Renal pelvis (tissue), 12 donors: ENCODE measurements at places on chromosomes 3 and 15. TPM values are rescaled to one million over a fixed set of nuclear protein-coding genes. Genes with fewer than 3 reads are reported as not detected.

GOLGA8S gene
- 0.95 TPM for polyA plus RNA-seq

DNA sequence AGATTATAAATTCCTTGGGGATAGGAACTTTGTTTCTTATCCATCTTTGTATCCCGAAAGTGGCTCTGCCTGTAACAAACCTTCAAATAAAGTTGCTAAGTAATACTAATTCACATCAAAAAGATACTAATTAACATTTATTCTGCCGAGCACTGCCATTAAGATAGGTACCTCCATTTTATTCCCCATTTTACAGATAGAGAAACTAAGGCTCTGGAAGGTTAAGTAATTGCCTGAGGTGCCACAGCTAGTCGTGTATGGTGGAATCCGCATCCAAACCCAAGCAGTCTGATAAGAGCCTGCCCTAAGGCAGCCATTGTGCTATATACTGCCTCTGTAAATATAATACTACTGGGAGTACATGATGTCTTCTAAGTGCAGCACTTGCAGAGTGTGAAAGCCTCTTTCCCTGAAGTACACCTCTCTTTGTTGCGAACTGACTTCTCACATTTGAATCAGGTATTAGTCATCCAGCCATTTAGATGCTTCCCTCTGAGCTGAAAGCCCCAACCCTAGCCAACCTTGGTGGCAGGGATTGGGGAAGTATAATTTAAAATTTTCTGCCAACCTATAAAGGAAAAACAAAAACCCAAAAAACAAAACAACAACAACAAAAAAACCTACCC is 78.5 kb upstream of the CHD2 start:
- no peak for DNase-seq

DNA sequence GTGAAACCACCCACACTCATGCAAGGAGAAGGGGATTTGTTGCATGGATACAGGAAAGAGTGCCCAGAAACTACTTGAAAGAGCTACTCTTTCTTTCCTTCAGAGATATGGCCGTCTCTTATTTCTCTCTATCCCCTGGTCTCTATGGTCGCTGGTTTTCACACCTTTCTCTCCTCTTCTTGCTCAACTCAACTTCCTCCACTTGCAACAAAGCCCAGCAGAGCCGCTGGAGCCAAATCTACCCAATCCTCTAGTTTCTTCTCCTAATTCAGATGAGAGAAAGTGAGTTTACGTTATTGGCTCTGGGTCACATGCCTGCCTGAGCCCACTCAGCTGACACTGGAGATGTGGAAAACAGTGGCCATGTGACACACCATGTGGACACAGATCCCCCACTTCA is 215.2 kb downstream of the OSBPL10 start:
- DNase-seq: no peak

- no peak for DNase-seq
Observed at GRCh38 chr3:23653647-23654525, 151.9 kb upstream of the UBE2E1 start.

CRYGS gene
- polyA plus RNA-seq: 13.0 TPM

POPDC2 gene
- 6.2 TPM for polyA plus RNA-seq

DNA sequence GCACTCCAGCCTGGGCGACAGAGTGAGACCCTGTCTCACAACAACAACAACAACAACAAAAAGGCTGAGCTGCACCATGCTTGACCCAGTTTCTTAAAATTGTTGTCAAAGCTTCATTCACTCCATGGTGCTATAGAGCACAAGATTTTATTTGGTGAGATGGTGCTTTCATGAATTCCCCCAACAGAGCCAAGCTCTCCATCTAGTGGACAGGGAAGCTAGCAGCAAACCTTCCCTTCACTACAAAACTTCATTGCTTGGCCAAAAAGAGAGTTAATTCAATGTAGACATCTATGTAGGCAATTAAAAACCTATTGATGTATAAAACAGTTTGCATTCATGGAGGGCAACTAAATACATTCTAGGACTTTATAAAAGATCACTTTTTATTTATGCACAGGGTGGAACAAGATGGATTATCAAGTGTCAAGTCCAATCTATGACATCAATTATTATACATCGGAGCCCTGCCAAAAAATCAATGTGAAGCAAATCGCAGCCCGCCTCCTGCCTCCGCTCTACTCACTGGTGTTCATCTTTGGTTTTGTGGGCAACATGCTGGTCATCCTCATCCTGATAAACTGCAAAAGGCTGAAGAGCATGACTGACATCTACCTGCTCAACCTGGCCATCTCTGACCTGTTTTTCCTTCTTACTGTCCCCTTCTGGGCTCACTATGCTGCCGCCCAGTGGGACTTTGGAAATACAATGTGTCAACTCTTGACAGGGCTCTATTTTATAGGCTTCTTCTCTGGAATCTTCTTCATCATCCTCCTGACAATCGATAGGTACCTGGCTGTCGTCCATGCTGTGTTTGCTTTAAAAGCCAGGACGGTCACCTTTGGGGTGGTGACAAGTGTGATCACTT is 2.0 kb downstream of the CCR5 start:
- no peak for DNase-seq

GRCh38 chr15:100341750-100342560 is at the start of gene ADAMTS17:
Gene ADAMTS17 (minus strand): TSS chr15:100341975. CDS start chr15:100341899, 76 bp downstream.
- peak; percentile 96 for DNase-seq

DNA sequence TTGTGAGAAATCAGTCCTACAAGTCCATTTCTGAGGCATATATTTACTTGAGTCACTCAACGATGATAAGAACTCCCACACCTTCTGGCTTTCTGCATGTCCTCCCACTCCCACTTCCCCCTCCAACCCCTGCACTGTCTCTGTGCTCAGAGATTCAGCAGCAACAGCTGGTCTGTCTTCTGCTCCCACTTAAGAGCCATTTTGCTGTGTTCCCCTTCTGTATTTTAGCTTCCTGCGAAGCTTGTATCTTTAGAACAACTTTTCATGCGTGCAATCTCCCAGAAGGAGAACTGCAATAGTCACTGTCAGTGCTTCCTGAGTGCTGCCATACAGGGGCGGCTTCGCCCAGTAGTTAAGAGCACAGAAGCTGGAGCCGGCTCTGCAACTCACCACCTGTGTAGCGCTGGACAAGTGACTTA is 90.0 kb upstream of the SPATA12 start:
- no peak for DNase-seq

SOX2 gene
- polyA plus RNA-seq: 0.41 TPM

- no peak for DNase-seq
Observed at GRCh38 chr3:117645561-117646242, 936.1 kb downstream of the TUSC7 start.

DNA sequence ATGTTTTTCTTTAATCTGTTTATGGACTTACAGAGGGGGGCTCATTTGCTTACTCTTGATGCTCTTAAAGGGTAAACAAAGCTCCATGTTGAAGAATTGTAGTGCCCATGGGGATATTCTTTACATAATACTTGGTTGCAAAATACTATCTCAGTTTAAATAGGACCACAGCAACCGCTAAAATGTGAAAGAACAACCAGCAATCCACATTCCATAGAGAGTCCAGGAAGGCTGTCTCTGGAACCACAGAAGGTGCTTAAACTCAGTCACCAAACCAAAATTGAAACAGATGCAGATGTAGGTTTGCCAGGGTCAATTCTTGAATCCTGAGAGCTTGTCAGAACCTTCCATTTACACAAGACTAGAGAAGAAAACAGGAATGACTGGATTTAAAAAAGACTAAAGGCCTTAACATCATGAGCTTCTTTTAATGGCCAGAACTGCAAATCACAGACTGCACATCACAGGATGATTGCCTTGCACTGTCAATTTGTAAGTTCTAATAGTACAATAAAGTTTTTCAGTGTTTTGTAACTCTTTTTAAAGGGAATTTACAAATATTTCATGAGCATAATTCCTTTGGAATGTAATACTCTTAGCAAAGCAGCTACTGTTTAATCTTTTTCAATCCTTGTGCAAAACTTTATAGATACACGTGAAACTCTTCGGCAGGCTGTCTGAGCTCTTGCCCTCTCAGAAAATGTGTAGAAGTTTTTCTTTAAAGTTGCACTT is 661.6 kb downstream of the SI start:
- DNase-seq: no peak

DNA sequence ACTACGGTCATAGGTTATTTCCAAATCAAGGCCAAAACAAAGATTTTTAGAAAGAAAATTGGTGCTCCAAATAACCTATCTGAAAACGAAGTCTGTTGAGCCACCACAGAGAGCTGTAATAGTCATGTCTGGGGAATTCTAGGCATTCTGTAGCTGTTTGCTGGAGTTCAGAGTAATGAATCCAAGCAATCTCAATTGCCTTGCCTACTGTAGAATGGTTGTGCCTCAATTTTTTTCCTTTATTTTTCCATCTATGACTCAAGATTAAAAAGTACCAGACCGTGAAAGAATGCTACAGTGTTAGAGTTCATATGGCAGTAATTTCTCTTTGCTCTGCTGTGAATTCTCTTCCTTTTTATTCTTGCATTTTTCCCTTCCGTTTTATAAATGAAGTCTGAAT is 1007.2 kb upstream of the ALCAM start:
- DNase-seq: no peak

ACTC1 gene
- 0.87 TPM for polyA plus RNA-seq

MIX23 gene
- polyA plus RNA-seq: 48.3 TPM

DNA sequence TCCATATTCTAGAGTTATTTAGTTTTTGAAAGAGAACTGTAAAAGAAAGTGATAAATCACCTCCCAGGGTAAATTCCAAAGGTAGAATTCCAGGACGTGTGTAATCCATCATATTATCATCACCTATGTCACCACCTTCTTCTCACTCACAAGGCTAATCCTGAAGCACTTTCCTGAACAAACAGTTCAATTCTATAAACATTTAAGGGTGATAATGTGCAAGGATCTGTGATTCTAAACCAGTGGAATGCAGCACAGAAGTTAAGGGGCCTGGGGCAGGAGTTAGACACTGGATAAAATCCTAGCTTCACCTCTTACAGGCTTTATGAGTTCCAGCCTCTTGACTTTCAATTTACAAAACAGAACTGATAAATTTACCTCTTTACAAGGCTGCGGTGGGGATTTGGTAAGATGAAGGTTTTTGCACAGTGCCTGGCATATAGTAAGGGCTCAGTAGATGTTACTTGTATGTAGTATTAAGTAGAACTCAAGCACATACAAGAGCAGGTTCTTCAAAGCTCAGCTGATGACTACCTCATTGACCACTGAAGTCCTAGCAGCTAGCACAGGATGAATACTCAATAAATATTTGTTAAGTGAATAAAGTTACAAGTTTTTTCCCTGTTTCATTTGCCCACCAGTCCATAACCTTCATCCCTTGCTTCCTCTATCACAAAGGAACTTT is 47.3 kb upstream of the CCDC80 start:
- no peak for DNase-seq

GRCh38 chr3:179745079-179745478 is 92.2 kb downstream of the USP13 start:
- DNase-seq: no peak

- DNase-seq: no peak
Observed at GRCh38 chr3:153373606-153374005, 211.6 kb downstream of the RAP2B start.

DNA sequence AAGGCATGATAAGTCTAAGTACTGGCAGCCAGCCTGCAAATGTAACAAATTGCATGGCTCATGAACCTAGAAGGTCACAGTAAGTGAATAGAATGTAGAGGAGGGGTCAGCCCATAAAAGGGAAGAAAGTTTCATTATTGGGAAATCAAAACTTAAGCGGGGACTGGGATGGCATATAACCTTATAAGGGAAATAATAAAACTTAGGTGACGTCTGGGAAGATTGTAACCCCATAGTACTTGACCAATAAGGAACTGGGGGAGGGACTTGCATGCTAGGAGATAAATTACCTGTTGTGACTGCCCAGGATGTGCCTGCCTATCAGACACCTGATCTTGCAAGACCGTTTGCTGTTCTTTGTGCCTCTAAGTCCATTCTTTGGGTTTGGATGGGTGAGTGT is 28.1 kb upstream of the MCTP2 start:
- peak; percentile 4 for DNase-seq

DNA sequence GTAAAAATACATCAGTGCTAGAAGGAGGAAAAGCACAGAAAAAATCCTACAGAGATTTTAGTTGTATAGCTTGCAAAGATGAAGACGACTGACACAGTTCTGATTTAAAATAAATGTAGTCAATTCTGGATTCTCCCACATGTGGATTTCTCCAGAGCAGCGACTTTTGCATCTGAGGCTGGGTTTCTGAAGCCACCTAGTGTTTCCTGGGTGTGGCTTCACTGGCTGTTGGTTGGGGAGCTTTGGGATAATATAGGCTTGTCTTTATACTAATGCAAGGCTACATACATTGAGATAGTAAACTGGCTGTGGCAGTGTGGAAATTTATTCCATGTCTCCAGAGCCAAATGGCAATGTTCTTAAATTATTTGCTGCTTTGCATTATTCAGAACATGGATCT is 158.1 kb upstream of the FEZF2 start:
- DNase-seq: no peak

FBXO40 gene
- polyA plus RNA-seq: 0.03 TPM

- DNase-seq: no peak
Observed at GRCh38 chr15:76313731-76314130, 2.5 kb upstream of the ETFA start.

GRCh38 chr3:95887114-95887513 is 927.3 kb upstream of the EPHA6 start:
- DNase-seq: no peak

SEMA3G gene
- polyA plus RNA-seq: 30.0 TPM

XIRP1 gene
- polyA plus RNA-seq: 0.13 TPM

AADACL2 gene
- polyA plus RNA-seq: not detected

DNA sequence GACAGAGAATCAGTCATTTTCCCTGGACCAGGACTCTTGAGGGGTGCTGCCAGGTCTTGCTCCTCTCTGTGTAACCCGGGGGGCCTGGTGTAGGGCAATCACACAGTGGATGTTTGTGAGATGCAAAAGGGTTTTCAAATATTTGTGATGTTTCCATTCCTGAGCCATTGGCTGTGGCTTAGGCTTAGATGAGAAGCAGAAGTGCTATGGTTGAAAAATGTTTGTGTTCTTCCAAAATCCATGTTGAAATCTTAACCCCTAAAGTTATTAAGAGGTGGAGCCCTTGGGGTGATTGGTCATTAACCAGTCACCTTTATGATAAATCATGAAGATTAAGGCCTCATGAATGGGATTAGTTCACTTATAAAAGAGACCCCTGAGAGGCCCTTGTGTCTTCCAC is 36.5 kb downstream of the CORO2B start:
- no peak for DNase-seq

DNA sequence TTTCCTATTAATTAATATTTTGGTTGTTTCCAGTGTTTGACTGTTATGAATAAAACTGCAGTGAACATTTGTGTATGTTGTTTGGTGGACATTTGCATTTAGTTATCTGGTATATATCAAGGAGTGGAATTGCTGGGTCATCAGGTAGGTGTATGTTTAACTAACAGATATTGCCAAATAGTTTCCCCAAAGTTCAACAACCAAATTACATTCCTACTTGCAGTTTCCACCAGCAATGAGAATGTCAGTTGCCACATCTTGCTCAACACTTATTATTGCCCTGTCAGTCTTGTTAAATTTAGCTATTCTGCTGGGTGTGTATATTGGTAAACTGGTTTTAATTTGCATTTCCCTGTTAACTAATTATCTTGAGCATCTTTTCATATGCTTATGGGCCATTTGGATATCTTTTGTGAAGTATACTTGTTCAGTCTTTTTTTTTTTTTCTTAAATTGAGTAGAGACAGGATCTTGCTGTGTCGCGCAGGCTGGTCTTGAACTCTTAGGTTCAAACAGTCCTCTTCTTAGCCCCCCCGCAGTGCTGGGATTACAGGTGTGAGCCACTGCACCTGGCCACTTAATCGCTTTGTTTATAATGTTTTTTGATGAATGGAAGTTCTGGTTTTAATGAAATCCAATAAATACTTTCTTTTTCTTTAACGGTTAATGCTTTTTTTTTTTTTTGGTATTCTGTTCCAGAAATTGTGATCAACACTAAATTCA is 7.9 kb downstream of the FEM1B start:
- no peak for DNase-seq
